ENCODE measurements at places on chromosomes 3 and 15.
A peak's percentile ranks its signal among the peaks of the same experiment; 100 is the strongest.

DNA sequence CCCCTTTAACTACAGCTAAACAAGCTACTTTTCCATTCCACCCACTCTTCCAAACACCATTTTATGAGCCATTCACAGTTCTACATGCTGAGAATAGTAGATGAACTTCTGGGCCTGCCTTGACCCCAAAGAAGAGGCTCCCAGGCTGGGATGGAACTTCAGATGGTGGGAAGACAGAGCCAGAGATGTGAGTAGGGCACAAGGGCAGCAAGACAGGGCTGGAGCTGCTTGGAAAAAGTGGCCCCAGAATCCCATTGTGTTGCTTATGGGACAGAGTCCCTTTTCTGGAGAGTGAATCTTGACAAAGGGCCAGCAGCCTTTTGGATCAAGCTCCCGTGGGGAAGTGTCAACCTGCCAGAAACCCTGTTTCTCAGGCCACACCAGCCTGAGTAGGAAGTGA lies 516.5 kb upstream of the PPP2R3A start:
- DNase-seq, result no peak

- DNase-seq, result no peak
These were observed 928 bp downstream of the RAD18 start for GRCh38 chr3:8962226-8962861.

DNA sequence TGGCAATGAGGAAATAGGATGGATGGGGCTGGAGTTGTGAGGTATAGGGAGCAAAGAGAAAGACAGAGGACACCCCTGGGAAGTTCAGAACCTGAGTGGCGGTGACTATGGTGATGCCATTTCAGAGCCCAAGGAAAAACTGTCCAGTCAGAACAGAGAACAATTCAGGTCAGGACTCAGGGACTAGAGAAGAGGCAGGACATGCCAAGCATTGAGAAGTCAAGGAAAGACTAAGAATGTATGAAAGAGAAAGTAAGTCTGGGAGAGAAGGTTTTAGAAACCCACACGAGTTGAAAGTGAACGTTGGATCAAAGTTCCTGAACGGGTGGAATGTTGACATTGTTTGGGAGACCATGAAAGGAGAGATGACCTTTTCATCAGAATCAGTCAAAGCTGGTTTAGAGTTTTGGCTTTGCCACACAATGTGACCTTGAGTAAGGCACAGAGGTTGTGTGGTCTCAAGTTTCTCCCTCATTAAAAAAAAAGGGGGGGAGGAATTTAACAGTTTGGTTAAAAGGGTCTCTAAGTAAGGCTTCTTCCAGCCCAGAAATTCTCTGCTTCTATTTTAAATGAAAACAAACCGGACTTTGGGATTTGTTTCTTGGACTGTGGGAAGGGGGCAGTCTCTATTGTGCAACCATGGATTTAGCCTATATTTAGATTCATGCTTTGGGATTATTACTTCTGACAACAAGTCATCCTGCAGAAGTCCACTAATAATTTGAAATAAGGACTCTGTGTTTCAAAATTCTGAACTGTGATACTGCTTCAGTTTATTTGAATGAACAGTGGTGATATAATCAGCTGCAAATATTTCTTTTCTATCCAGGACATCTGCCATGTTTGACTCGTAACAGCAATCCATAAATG lies 315.9 kb upstream of the TBL1XR1 start:
- no peak for DNase-seq

- no peak for DNase-seq
These were observed 81.8 kb downstream of the ALCAM start for GRCh38 chr3:105448338-105448982.

DNA sequence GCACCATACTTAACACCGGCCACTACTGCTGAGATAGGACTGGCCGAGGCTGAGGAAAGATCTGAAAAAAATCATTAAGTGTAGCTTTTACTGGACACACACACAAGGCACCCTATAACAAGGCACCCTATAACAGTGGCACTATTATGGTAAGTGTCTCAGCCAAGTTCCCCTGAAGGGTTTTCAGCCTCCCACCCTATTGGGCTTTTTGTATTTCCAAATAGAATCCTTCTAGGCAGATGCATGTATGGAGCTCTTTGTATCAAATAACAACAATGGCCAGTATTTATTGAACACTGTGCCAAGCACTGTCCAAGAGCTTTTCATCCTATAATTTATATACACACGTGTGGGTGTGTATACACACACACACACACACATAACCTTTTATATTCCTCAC lies 6.7 kb upstream of the DNAJA4 start:
- DNase-seq, result no peak

- no peak for DNase-seq
These were observed 17.8 kb downstream of the LDHAL6B start for GRCh38 chr15:59224474-59224873.

DNA sequence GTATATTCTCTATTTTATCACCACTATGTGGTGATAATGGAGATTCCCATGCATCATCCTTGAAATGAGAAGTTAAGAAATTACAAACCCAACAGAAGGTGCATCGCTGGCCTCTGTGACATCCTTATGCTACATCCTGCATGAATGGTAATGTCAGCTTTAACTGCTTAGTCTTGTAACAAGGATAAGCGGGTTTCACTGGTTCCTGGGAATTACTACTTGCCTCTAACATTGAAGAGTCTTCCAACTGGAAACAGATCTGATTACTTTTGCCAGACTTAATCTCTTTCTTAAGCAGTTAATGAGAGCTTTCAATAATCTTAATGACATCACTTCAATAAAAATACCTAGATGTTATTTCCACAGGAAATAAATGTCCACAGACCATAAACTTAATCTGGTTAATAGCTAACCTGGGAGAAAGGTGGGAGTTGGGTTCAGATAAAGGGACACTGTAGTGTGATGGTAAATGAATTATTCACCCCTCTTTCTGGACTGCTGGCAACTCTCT lies 44.0 kb downstream of the FMN1 start:
- DNase-seq, result no peak

DNA sequence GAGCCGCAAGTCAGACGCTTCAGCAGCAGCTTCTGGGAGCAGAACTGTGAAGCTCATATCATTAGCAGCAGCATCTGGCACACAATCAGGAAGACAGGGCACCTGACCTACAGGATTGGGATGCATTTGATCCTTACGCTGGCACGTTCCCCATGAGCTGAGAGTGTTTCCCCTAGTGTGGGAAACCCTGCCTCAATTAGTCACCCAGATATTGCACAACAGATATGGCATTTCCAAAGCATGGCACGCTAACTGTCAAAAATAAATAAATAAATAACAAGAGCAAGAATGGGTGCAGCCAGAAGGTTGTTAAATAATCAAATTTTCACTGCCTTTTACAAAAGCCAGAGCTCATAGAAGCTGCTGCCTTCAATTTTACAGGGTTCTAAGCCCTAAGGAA lies 189.6 kb upstream of the THBS1 start:
- DNase-seq, result no peak

- no peak for DNase-seq
These were observed 180.5 kb upstream of the FEZF2 start for GRCh38 chr3:62553811-62554210.

DNA sequence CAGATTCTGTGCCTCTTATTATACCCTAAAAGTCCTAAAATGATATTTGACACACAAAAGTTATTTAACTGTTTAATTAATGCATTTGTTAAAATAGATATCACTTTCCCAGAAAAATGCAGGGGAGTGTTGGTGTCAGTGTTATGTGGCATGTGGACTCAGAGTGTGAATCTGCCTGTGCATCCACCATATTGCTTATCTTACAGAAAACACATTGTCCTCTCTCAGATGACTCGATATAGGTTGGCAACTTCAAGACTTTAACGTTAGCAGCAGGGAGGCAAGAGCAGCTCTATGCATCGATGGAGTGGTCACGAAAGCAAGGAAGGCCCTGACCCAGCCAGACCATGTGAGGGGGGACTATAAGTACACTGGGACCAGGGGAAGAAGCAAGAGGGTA lies 165.4 kb upstream of the DCBLD2 start:
- DNase-seq, result no peak

- no peak for DNase-seq
These were observed 61.7 kb downstream of the FNDC3B start for GRCh38 chr3:172101107-172101506.

- DNase-seq, result peak; percentile 53
These were observed 72.2 kb downstream of the TOP2B start for GRCh38 chr3:25592510-25592968.

DNA sequence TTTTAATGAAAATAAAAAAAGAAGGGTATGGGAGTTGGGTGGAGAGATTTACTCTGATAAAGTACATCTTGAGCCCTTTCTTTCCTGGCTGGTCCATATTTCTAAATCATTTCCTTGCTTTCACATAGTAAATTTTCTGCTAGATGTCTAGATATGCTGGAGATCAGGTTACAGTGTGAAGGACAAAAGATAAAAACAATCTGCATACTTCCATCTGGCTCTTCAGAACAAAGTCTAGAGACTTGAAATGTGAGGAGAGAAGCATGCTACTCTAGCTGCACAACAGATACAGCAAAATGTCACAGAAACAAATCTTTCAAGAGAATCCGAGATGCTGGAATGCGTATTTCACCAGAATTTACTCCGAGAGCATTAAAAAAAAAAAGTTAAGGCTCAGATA lies 42.2 kb downstream of the FOXP1 start:
- no peak for DNase-seq

DNA sequence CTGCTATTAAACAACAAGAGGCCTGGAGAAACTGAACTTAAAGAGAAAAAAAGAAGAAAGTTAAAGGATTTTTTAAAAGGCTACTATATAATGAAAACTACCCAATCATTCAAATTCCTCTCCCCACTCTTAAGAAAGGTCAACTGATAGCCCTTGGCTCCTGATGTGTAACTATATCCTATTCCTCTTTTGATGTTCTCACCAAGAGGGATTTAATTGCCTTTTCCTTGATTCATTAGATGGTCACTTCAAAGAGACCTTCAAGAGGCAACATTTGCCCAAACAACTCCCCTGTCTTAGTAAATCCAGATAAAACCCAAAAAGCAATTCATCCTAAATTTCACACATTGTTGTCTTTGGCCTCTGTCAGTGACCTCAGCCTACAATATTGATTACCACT lies 86.0 kb downstream of the FMN1 start:
- DNase-seq, result no peak

DNA sequence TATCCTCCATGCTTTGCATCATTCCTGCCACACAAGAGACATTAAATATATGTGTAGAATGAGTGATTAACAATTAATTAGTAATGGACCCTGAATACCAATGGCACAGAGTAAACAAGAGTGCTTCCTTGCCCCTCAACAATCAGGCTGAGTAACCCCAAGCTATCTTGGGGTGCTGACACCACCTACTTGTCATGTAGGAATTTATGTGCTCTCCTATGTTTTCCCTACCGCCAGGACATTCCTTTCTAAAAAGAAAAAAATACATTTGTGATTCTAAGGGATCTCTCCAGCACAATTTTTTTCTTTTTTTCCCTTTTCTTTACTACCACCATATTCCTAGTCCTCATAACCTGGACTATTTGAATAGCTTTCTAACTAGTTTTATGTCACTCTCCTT lies 449.1 kb downstream of the MFSD1 start:
- no peak for DNase-seq

DNA sequence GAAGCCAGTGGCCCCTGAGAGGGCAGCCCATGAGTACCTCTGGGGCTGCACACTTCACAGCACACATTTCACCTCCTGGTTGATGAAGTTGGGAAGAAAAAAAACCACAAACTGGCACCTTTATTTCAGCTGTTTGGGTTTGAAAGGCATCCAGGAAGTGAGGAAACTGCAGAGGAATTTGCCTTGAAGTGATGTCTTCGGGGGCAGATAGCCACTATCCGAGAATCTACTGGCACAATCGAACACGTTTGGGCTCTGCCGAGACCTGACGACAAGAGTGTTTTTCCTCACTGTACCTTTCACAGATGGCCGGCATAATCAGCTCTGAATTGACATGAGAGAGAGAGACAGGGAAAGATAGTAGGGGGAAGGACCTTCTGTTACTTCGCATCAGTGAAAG lies 59.7 kb downstream of the LRIG1 start:
- DNase-seq, result no peak

DNA sequence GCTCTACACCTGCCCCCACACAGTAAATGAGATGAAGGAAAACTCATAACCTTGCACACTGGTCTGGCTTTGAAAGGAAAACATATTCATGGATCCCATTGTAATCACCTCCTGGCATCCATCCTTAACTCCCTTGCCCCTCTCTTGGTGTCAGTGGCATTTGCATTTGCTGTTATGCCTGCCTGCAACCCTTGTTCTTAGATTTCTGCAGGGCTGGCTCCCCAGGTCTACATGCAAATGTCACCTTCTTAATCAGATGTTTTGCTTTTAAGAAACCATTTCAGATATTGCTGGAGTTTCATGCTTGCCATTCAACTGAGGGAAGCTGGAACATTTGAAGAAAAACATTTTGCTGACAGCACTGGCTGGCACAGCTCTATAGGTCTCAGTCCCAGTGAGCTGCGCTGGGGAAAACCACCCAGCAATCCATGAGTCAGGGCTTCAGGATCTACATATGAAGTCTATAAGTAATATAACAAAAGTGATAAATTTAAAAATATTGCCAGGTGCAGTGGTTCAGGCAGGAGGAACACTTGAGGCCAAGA lies 19.1 kb downstream of the LRRC2 start:
- DNase-seq, result no peak

- no peak for DNase-seq
These were observed 75.1 kb upstream of the SLC6A11 start for GRCh38 chr3:10740954-10741353.

DNA sequence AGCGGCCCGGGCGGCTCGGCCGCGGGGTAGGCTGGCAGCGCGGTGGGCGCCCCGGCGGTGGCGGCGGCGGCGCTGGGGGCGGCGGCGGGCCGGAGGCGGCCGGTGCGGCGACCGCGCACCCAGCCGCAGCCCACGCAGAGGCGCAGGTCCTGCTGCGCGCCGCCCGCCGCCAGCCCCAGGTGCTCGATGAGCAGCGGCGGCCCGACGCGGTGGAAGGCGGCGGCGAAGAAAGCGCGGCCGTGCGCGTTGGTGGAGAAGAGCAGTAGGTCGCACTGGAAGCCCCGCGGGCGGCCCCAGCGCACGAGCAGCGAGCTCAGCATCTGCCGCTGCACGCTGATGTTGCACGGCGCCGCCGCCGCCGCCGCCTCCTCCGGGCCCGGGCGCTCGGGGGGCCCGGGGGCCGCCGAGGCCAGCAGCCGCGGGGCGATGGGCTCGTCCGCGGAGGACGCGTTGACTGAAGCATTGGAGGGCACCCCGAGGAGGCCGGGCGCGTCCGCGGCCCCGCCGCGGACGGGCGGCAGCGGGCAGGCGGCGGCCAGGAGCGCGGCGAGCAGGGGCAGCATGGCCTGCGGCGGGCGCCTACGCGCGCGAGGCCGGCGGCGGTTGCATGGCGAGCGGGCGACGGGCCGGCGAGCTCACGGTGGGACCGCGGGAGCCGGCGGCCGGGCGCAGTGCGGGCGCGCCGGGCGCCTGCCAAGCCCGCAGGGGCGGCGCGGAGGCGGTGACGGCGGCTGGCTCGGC lies 452 bp downstream of the TMEM158 start:
- DNase-seq, result peak; percentile 25

DNA sequence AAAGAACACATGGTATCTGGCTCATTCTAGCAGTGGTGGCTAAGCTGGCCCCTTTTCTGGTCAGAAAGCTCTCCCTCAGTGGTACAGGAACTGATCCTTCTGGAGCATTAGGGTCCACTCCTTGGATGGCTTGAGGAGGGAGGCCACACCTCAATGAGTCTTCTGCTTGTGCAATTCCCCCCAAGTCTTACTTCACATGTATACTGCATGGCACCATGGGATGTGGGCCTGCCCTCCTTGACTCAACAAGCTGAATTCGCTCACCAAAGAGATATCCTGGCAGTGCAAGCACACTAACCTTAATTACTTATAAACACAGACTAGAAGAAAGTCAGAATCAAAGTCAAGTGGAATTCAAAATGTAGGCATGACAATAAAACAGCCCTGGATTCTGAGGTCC lies 133.8 kb upstream of the SLC2A2 start:
- no peak for DNase-seq

GRCh38 chr15:58442122-58442521 lies 10.3 kb downstream of the LIPC start:
- no peak for DNase-seq
